ENCODE measurements at places on chromosomes 16 and 17.

GRCh38 chr17:50818921-50819657, 16.3 kb upstream of the WFIKKN2 start:
- DNase-seq = no peak

DNA sequence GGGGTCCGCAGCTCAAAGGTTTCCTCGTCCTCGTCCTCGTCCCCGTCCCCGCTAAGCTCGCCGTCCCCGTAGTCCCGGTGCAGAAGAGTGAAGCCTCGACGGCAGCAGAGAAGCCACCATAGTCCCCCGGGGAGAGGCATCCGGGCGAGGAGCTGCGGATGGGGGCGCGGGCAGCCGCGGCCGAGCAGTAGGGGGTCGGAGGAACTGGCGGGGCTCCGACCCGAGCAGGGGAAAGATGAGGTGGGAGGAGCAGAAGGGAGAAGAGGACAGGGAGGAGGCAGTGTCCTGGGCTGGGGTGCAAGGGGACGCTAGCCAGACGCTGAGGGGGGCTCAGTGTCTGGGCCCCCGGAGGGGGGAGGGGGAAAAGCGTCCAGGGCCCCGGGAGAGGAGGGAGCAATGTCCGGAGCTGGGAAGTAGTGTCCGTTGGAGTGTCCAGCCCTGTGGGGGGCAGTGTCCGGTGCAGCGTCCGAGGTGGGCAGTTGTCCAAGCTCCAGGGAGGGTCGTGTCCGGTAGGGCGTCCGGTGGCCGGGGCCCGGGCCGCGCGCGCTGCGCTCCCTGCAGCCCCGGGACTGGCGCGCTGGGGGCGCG, at the start of gene PLEKHH3:
Gene PLEKHH3 (minus strand): TSS at position 571 of the 588 bp plus-strand sequence. CDS start 431 bp downstream, at position 140.
- DNase-seq = peak; percentile 78

GRCh38 chr16:54953461-54953860, 22.8 kb downstream of the IRX5 start:
- DNase-seq = no peak

DNA sequence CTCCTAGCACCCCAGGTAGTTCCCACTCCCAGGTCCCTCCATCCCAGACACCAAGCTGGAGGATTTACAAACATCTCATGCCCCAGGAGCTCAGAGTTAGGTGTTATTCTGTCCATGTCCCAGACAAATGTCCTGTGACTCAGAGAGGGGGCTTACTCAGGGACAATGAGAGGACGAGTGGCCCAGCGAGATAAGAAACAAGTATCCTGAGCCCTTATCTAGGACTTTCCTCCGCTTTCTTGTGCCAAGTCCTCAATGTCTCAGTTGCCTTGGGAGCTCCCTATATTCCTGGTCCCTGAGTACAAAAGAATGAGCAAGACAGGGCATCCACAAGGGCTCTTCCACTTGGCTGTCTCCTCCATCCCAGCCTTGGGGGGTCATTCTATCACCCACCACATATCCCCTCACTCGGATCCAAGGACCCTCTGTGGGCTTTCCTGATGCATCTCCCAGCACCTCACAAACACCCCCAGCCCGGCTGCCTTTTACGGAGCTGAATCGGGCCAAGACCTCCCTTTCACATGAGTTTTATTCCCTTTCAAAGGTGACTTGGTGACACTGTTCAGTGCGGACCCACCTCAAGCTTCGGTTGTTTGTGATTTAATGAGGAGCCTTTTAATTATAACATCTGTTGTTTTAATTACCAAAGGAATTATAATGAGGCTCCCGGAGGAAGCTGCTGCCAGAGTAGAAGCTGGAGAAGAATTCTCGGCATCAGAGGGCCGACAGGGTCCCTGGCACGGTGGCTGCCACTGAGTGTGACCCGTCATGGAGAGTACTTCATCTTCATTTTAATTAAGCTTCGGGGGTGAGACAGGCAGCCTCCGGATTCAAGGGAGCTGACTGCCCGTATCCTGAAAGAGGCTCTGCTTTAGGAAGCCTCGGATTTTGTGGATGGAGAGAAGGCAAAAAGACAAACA, 121.5 kb downstream of the WSCD1 start:
- DNase-seq = no peak

DNA sequence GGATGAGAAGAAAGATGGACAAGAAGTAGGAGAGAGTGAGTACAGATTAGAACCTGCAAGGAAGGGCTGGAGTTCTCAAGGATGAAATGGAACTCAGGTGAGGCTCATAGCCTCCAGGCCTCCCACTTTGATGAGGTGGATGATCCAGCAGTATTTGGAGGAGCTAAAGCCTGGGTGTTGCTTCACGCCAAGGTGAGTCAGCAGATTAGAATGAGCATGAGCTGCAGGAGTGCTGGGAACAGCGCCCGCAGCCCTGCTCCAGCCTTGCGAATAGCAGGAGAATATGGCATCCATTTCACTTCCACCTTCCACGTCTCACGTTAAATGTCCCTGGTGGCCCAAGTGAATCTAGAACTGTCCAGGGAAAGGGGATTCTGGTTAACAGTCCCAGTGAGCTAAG, 94.4 kb upstream of the CPHXL start:
- DNase-seq = no peak

DNA sequence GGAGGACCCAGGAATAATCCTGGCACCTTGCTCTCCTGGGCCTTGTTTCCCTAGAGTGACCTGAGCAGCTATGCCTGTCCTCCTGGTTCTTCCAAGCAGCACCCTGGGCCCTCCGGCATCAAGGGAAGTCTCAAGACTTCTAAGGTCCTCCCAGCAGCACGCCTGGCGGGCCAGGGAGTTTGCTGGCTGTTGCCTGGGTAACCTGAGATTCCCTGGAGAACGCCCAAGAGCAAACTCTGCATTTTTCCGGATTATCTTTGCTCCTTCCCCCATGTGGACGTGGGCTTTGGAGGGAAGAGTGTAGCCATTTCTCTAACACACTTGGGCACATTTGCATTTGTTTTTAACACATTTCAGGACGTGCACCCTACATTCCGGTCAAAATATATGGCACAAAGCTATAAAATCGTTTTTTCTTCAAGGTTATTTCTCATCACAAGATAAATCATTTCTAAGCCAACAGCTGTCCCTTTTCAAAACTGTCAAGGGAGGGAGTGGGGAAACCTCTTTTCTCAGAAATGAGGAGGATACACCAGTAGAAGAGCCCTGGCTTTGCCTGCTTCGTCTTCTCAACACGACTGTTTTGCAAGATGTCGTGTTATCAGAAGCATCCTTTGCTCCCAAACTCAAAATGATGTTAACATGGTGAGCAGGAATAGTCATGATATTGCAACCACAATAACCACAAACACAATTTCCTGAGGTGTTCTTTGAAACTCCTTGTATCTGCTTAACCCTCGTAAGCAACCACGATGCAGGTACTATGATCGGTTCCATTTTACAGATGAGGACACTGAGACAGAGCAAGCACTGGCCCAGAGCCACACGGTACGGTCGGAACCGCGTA, 116.5 kb downstream of the ADCY9 start:
- no peak for DNase-seq

- no peak for DNase-seq
Observed at GRCh38 chr17:12386225-12386624, 279.5 kb upstream of the MYOCD start.

- no peak for DNase-seq
Observed at GRCh38 chr16:57504001-57504400, 17.7 kb upstream of the DOK4 start.

DNA sequence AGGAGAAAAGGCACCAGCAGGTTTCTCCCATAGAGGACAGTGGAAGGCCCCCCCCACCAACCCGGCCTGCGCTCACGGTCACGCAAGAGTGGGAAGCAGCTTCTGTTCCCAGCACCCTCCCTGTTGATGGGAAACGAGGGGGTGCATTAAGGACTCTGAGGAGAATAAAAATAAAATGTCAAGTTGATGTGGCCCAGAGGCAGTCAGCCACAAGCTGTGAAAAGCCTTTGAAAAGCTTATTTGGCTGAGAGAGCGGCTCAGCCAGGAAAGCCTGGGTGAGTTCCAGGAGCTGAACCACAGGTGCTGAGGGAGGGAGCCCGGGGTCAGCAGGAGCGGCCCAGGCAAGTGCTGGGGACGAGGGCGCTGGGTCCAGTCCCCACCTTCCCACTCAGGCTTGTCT, 26.9 kb upstream of the SPATA32 start:
- DNase-seq = peak; percentile 66

GRCh38 chr16:49089039-49089438, 192.6 kb downstream of the CBLN1 start:
- DNase-seq = no peak

DNA sequence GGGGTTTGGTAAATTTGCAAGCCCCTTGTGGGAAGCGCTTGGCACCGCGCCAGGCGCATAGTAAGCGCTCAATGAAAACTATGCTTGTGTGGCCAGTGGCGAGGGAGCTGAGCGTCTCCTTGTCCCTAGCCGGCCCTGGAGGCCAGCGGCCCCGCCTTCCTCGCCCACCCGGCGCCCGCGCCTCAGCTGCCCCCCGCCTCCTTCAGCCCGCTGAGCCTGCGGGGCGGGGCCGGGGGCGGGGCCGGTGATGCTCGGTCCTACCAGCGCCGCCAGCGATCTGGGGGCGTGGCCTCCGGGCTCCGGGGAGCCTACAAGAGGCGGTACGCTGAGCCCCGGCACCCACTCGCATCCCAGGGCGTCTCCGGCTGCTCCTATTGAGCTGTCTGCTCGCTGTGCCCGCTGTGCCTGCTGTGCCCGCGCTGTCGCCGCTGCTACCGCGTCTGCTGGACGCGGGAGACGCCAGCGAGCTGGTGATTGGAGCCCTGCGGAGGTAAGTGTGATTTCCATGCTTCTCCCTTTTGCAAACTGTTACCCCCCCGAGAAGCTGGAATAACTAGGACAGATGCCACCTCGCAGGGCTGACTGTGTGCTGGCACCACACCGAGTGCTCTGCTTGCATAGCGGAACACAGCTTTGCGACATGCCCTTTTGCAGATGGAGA, at the start of gene CRISPLD2:
Gene CRISPLD2 (plus strand): TSS at position 342 of the 661 bp plus-strand sequence. CDS start 18,511 bp downstream, outside the sequence.
- DNase-seq = peak; percentile 79

GRCh38 chr17:27456681-27457359, 572 bp downstream of the KSR1 start:
- DNase-seq = no peak

- no peak for DNase-seq
Observed at GRCh38 chr16:997440-998051, 16.0 kb downstream of the SOX8 start.

- DNase-seq = no peak
Observed at GRCh38 chr17:41258406-41258805, 3.2 kb downstream of the KRTAP9-9 start.

DNA sequence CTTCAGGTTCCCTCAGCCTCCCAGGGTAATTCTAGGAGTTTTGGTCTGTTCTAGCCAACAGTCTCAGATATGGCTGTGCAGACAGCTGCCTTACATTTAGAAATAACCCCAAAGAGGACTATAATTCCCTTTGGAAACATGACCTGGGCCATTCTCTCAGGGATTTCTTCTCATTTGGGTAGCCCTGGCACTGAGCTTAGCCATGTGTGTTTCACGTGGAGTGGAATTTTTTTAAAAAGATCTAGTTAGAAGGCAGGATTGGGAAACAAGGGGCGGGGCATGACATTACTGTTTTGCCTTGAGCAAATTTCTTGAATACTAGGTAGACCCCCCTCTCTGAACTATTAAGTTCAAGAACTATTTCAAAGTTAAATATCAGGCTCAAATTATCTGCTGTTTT, 29.6 kb upstream of the MRC2 start:
- DNase-seq = no peak

- peak; percentile 63 for DNase-seq
Observed at GRCh38 chr16:75590920-75591843, 25.0 kb downstream of the GABARAPL2 start.

- no peak for DNase-seq
Observed at GRCh38 chr17:27352448-27353032, 58.6 kb downstream of the WSB1 start.

DNA sequence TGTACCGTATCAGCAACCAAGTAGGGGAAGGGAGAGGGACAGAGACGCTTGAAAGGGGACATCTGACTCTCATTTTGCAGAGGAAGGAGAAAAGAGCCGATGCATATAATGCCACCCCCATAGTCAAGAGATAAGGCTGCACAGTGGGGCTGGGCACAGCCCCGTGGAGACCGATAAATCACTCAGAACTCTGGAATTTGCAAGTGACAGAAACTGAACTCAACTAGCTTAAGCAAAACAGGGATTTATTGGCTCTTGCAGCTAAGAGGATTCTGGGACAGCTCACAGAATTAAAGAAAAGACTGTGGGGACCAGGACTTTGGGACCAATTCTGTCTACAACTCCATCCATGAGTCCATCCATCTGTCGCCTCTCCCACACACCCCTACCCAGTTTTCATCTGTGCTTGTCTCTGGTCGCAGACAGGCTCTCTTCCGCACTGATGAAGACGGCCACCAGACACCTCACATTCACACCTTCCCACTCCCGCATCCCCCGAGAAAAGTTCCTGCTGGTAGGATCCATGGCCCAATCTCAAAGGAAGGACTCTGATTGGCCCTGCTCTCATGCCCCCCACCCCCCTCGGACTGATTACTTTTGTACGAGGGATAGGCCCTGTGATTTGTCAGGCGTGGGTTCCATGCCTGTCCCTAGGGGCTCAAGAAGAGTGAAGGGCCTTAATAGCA, 105.9 kb upstream of the RPL38 start:
- DNase-seq = no peak

DNA sequence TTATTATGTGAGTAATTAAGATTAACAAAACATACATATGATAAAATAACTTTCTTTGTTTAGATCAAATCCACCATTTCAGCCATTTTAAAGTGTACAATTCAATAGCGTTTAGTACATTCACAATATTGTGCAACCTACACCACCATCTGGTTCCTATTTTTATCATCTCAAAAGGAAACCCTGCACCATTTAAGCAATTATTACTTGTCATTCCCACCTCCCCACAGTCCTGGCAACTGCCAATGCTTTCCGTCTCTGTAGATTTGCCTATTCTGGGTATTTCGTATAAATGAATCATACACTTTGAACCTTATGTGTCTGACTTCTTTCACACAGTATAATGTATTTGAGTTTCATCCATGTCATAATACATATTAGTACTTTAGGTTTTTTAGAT, 162.5 kb upstream of the CNTNAP4 start:
- no peak for DNase-seq

GRCh38 chr16:84992717-84993075, 18.6 kb downstream of the ZDHHC7 start:
- DNase-seq = no peak

DNA sequence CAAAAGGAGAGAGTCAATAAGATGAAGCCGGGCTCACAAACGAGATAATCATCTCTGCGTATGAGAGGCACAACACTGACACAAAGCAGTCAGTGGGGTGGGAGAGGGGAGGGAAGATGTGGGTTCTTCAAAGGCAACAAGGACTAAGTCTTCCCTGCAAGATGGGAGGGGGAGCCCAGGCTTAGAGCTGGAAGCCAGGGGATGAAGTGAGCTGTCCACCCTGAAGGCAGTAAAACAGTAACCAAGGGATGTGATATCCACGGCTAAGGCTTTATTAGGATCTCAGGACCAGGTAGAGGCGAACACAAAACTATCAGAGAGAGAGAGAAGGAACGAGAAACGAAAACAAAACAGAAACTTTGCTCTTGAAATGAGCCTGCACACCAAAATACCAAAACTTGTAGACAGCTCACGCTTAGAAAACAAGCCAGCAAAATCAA, 115.9 kb downstream of the DYNLRB2 start:
- no peak for DNase-seq

GRCh38 chr16:84334058-84334457, 34.3 kb upstream of the ATP2C2 start:
- DNase-seq = no peak
